ENCODE measurements at places on chromosomes 1 and 21.

- DNase-seq = no peak
Observed at GRCh38 chr1:94739521-94740061, 80.6 kb upstream of the SLC44A3 start.

GRCh38 chr1:66333466-66334199 lies 200.3 kb upstream of the SGIP1 start:
- DNase-seq = no peak

GRCh38 chr1:18929686-18930085 lies 26.8 kb downstream of the IFFO2 start:
- DNase-seq = no peak

GRCh38 chr1:48761986-48762385 lies 14.7 kb downstream of the BEND5 start:
- no peak for DNase-seq

DNA sequence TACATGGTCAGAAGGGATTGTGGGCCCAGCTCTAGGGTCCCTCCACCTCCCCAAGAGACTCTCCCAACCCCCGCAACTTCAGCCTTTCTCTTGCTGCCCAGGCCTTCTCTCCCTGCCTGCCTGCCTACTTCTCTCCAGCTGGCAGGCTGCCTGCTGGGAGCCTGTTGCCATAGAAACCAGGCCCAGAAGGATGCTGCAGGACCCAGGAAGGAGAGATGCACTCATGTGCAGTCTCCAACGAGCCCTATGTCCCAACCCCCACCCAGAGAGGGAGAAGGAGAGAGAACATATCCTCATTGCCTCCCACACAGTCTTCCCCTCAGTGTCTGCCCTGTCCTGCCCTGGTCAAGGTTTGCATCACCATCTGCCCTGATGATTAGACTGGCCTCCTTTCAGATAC lies 10.8 kb upstream of the SMIM12 start:
- no peak for DNase-seq

GRCh38 chr1:230717251-230717650 lies 3.3 kb upstream of the AGT start:
- DNase-seq = no peak

DNA sequence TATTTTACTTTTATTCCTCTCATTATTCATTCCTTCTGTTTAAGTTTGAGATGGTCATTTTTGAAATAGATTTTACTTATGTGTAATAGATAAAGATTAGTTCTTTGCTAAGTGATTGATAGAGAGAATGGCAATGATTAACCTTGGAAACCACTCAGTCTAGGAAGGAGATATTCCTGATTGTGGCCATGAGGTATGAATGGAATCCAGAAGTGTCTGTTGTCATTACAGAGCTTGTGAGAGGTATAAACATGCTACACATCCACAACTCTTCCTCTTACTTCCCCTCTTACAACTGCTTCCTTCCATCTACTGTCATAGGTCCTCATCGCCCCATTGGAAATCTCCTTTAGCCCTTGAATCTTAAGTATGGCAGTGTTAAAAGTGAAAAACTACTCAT lies 988.8 kb upstream of the B3GALT2 start:
- DNase-seq = no peak

DNA sequence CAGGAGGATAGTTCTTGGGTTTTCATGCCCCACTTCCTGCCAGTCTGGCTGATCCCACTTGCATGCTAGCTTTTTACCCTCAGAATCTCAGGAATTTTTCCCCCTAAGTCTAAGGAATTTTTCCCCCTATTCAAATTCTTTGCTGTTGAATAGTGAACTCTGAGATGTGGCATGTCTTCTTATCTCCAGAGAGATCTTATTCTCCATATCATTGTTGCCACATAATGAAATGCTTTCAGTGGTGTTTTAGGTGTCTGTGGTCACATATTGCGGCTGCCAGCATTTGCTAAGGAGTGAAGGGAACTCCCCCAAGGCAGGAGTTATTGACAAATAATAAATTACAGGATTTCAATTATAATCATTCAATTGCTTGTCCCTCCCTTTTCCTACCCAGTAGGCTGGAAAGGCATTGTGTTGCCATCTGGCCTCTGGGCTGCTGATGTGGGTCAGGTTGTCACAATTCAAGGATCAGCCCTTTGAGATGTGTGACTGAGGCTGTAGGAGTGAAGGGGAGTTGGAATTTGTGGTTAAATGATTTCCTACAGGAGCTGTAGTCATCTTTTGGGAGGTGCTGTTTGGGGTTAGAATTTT lies 3.9 kb upstream of the FLG start:
- DNase-seq = no peak

DNA sequence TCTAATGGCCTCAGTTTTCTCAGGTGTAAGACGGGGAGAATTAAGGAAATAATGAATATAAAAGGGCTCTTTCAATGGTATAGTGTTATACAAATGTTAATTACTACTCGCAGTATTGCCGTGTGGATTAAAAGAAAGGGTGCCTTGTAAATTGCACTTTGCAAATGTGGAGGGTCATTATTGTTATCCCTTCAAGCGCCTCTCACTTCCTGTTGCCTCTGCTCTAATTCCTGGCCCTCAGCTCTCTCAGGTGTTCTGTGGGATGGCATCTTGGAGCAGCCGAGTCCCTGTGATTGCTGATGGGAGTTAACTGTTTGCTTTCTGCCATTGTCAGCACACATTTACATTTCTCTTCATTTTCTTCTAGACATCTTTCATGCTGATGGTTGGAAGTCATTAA lies 7.1 kb upstream of the S100A11 start:
- no peak for DNase-seq

DNA sequence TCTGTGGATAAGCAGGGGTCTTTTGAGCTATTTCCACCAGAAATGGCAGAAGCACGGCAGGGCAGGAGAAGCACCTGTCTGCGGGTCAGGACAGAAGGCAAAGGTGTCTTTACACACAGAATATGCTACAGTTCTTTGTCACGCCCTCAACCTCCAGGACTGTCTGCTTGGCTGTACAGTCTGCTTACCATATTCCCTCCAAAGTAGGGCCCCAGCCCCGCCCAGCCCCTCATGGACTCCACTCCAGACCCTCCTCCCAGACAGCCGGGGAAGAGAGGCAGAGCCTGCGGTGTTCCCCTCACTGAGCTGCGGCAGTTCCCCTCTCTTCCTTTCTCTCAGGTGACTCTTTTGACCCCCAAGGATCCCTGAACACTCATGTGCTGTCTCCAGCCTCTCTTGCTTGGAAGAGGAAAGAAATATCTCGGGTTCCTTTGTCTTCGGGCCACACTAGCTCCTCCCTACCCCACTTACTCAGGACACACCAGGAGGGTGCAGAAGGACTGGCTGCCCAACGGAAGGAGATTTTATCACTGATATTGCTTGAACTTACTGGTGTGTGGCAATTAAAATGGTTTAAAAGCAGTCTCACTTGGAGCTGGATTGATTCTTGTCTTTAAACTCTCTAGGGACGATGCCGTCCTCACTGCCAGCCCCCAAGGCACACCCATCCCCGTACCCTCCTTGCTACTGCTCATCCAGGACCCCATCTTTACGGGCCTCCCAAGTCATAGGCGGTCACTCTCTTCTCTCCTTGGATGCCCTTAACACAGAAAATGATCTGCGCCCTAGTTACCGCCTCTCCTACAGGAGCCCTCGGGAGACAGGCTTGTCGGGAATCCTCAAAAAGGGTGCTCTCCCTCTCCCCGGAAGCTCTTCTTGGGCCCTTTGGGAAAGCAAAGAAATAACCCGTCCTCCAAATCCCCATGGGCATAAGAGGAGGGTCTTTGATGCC lies 169.7 kb downstream of the TOMM20 start:
- DNase-seq = no peak

DNA sequence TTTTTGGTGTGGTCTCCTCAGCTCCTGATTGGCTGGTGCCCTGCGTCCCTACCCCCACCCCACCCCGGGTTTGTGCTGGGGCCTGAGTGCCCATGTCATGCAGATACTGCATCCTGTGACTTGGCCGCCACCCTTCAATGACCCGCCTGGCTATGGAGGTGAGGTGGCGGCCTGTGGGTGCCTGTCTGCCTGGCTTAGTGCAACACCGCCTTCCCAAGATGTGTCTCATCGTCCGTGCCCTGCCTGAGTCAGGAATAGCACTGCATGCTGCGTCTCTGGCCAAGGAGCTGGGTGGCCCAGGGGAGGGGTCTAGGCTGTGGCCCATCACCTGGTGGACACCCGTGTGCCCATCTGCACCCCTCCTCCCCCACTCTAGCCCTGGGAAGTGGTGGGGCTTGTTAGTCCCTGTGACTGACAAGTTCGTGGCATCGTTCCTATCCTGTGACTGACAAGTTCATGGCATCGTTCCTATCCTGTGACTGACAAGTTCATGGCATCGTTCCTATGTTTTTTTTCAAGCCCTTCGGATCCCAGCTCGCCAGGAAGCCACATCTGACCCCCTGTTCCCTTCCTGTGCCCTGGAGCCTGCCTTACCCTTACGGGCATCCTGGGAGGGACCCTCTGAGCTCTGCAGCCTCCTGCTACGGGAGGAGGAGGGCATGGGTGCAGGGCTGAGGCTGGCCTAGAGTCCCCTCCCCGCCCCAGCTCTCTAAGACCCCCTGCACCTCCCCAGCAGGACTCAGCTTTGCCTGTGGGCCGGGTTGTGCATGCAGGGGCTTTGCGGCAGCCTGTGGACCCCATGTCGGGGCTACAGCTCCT lies 7.5 kb downstream of the SLX9 start:
- DNase-seq = no peak

DNA sequence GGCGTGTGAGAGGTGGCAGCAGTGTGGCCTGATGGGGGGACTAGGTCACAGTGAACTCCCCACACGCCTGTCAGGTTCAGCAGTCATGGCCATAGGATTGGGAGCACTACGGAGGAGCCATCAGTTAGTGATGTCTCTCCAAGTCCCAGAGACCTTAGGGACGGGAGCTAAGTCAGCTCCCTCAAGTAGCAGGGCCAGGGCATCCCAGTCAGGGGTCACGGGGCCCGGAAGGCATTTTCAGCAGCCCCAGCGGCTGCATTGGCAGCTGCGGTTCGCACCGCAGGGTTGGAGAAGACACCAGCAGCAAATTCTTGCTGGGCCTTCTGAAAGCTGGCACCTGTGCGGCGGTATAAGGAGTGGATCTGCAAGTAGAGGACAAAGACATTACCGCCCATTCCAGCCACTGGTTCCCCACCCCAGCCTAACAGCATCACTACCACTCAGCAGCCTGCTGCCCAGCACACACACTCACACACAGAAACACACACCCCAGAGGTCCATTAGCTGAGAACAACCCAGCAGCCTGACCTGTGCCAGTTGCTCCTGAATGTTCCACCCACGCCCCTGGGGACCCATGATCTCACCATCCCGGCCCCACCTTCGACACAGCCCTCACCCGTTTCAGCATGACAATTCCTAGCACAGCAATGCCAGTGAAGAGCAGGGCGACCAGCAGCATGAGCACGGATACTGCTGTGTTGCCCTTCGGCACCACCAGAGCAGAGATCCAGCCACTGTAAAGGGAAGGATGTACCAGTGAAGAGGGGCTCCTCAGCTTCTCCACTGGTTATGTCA lies 972 bp upstream of the ENTREP3 start:
- DNase-seq = no peak

DNA sequence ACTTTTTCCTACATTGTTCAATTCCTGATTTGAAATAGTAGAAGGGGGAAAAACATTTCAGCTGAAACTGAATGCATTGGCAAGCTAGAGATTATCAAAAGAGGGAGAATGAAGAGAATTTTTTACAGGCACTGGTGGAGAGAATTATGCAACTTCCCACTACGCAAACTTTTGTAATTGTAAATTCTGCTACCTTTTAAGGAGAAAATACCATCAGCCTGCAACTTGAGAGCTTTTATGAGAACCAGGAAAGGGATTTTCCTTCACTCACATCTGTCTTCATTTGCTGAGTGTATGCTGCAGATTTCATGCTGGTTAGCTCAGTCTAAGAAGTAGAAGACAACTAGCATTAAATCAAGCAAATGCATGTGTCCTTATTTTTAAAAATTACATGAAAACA lies 43.7 kb downstream of the ADAMTS1 start:
- no peak for DNase-seq

GRCh38 chr1:228887960-228888359 lies 152.7 kb downstream of the RHOU start:
- no peak for DNase-seq

DNA sequence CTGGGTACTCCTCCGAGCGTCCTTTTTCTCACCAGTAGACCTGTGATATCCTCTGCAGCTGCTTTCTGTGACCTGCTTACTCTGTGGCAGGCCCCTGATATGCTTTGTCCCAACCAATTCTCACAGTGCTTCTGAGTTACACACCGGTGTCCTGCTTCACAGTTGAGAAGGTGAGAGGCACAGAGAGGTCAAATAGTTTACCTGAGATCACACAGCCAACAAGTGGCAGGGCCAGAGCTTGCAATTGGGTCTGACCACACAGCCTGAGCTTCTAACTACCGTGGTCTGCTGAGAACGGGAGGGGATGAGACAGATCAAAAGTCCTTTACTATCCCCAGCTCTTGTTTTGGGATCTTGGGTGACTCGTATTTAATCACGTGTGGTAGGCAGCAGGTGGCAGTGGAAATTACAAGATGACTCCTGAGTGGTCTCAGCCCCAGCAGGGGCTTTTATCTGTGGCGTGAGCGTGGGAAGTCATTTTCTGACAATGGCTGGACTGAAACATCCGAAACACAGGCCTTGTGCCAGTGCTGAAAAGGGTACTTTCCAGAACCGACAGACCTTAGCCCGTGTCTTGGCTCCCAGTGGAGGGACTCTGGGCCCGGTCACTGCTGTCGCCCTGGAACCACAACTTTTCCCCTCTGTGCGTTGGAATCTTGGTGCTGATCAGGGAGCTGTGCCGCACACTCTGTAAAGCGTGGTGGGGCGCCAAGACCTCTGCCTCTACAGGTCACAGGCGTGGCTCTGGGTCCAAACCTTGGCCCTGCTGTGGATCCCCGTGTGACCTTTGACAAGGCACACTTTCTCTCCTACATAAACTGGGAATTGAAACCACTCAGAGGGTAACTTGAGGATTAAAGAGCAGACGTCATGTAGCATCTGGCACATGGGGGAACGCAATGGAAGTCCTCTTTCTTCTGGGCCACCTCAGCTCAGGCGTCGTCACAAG lies 11.9 kb downstream of the THEMIS2 start:
- DNase-seq = no peak

GRCh38 chr1:99236756-99237155 lies 27.5 kb upstream of the PLPPR4 start:
- DNase-seq = no peak

DNA sequence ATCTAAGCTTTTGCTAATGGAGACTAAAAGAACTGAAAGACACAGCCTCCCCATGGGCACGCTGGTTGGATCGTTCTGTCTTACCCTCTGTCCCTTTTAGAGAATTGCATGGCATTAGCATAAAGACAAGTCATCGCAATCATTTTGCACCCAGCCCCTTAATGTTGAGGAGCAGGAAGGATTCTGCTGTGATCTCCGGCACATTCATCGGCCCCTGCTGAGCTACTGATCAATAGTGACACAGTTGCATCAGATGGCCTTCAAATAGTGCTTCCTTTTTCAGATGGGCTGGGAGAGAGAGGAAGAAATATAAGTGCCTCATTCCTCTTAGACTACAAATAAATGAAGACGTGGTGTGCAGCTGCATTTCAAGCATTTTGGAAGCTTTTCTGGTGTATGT lies 75.4 kb downstream of the NOS1AP start:
- no peak for DNase-seq

- DNase-seq = no peak
Observed at GRCh38 chr1:65068202-65069010, 79.6 kb upstream of the AK4 start.

GRCh38 chr1:183444243-183444642 lies 26.1 kb upstream of the NMNAT2 start:
- no peak for DNase-seq
